DND-41 (cell line): ENCODE measurements at places on chromosomes 5 and 9.

GRCh38 chr9:1184146-1184545 lies 134.0 kb downstream of the DMRT2 start:
- no peaks in the 10 kb centered on the region for H3K27me3 ChIP-seq
- H3K27ac ChIP-seq: no peak overlapping the region
- no peak for DNase-seq

GRCh38 chr5:148125641-148126040 lies 42.7 kb upstream of the SPINK14 start:
- no peaks in the 10 kb centered on the region for H3K36me3 ChIP-seq
- H3K4me3 ChIP-seq: no peak overlapping the region
- no peaks in the 10 kb centered on the region for H3K4me1 ChIP-seq
- DNase-seq: no peak

DNA sequence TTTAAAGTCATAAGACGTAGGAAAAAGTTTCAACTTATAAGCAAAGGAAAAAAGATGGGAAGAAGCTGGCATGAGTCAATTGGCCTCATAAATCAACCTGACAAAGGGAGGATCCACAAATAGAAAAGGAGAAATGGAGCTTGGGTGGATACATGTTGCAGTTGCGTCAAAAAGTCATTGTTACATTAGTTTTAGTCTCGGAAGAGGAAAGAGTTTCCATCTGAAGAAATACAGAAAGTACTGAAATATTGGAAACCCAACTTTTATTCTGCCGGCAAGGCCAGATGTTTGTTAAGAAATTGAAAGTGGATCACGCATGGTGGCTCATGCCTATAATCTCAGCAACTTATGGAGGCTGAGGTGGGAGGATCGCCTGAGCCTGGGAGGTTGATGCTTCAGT lies 11.3 kb upstream of the TIMD4 start:
- H3K27me3 ChIP-seq: no peaks in the 10 kb centered on the region
- H3K36me3 ChIP-seq: no peaks in the 10 kb centered on the region
- no peak overlapping the region for H3K4me3 ChIP-seq
- no peak for DNase-seq
- H3K4me1 ChIP-seq: no peaks in the 10 kb centered on the region

DNA sequence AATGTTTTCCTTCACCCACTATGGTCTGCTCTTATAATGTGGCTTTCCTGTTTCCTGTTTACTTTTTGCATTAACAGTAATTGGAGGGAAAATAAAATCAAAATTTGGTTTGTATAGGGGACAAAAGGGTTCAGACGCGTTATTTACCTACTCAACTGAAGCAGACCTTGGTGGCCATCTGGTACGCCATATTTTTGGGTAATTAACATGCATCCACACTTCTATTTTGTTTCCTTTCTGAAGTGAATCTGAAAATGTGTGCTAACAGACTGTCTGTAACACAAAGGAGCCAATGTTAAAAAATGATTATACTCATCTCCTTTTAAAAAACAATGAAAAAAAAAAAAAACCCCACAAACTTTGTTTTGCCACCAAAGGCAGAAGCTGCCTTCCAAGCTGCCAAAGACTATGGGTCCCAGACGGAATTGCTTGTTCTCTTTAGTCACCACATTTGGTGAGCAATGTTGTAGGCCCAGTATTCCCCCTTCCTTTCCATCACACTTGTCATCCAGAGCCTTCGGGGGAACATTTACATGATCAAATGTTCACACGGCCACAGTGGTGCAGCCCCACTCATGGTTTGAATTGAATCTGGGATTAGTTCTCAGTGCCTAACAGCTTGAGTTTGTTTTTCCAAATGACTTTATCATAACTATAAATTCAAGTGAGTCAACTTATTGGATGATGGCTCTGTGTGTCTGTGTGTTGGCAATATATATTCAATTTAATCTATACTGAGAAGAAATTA lies 323.7 kb upstream of the CD180 start:
- H3K4me1 ChIP-seq: peaks cover 27% of the 10 kb centered on the region
- no peak overlapping the region for H3K4me3 ChIP-seq
- no peaks in the 10 kb centered on the region for H3K36me3 ChIP-seq
- H3K27ac ChIP-seq: peak overlapping the region; percentile 68

GRCh38 chr9:98989036-98990000 lies 45.6 kb downstream of the COL15A1 start:
- no peak overlapping the region for H3K27ac ChIP-seq
- H3K27me3 ChIP-seq: no peaks in the 10 kb centered on the region
- DNase-seq: no peak
- H3K4me1 ChIP-seq: no peaks in the 10 kb centered on the region

DNA sequence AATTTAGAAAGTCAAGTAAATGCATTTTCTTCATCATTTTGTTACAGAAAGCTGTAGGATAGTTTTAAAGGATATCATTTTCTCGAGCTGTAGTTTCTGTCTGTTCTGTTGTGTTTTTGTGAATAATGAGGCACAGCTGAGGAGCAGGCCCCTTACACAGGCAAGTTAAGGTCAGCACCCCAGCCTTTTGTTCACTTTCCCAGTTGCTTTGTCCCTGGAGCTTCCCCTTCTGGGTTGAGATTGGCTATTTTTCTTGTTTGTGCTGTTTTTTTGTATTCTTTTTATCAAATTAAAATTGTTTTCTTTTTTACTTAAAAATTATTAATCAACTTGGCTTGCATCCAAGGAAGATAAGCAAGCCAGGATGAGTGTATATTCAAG lies 213.8 kb upstream of the ACTBL2 start:
- H3K36me3 ChIP-seq: no peaks in the 10 kb centered on the region
- H3K4me3 ChIP-seq: no peak overlapping the region
- no peak for DNase-seq
- H3K27ac ChIP-seq: no peak overlapping the region
- H3K4me1 ChIP-seq: no peaks in the 10 kb centered on the region

DNA sequence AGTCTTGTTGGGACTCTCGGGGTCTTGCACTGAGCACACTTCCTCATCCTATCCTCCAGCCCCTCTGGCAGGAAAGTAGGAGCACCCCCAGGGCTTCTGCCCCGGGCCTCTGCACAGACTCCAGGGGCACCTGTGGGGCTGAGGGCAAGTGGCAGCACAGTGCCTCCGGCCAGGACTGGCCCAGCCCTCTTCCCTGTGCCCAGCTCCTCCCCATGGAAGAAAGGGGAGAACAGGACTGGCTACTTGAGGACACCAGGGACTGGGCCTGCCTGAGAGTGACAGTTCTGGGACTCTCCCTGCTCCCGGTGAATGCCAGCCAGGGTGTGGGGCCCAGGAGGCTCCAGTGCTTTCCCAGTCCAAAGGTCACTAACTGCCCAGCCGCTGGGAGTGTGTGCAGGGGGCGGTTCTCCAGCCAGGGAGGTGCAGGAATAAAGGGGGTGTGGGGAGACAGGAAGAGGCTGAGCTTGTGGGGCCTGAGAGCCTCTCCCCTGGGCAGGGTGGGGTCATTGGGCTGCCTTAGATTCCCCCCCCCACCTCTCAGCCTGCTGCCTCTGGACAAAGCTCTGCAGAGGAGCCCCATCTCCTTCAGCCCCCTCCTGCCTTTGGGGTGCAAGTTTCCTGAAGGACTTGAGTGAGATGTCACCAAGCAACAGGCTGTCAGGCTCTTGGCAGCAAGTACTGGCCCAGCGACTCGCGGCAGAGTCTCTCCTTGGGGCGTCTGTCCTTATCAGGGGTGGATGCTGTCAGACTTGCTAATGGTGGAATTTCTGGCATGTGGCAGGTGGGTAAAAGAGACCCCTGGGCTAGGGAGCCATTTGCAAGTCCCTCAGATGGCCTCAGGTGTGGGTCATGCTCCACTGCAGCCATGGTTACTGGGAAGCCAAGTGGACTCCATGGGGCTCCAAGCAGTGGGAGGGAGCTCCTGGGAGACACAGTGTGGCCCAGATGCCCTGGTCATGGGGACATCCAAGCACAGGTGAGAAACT lies 19.1 kb upstream of the JADE2 start:
- H3K27me3 ChIP-seq: no peaks in the 10 kb centered on the region
- H3K36me3 ChIP-seq: no peaks in the 10 kb centered on the region
- no peak for DNase-seq

DNA sequence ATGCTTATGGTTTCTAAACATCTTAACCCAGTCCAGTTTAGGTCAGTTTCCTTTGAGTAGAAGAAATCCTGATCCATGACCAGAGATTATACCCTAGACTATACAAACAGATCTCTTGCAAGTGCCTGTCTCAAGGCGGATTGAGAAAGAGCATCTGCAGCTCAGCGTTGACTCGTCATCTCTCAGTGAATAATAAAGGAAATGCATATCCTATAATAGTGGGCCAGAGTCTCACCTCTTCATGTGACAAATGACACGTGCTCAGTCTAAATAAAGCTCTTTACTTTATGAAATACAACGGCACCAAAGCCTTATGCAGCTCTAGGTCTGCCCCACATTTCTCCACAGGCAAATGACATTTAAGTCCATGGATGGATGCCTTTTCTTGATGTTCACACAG lies 179.4 kb upstream of the NR3C1 start:
- no peaks in the 10 kb centered on the region for H3K36me3 ChIP-seq
- peak overlapping the region; percentile 70 for H3K27ac ChIP-seq
- peaks cover 44% of the 10 kb centered on the region for H3K4me1 ChIP-seq
- H3K4me3 ChIP-seq: no peak overlapping the region

DNA sequence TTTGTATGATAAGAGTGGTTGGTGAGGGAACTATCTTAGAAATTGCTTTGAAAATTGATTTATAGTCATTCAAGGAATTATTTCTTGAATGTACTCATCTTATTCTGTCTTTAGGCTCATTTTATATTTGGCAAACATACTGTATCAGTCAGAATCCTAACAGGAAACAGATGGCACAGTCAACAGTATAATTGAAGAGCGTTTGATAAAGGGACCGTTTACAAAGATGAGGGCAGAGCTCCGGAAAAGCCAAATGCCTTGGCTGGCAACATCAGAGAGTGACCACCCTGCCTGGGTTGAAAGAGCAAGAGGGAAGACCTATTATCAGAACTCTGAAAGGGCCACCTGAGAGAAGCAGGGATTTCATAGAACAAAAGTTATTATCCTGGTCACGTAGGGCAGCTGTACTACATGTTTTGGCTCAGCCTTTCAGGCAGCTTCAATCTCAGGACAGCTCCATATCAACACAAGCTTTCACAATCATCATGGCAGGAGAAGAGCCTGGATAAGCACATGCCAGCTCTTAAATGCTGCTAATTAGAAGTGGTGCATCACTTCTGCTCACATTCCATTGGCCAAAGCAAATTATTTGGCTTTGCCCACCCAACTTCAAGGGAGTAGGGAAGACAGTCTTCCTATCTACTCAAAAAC lies 47.2 kb upstream of the ARL15 start:
- DNase-seq: no peak
- H3K27ac ChIP-seq: no peak overlapping the region
- H3K27me3 ChIP-seq: peaks cover 3% of the 10 kb centered on the region
- no peaks in the 10 kb centered on the region for H3K36me3 ChIP-seq
- H3K4me3 ChIP-seq: no peak overlapping the region
- no peaks in the 10 kb centered on the region for H3K4me1 ChIP-seq

DNA sequence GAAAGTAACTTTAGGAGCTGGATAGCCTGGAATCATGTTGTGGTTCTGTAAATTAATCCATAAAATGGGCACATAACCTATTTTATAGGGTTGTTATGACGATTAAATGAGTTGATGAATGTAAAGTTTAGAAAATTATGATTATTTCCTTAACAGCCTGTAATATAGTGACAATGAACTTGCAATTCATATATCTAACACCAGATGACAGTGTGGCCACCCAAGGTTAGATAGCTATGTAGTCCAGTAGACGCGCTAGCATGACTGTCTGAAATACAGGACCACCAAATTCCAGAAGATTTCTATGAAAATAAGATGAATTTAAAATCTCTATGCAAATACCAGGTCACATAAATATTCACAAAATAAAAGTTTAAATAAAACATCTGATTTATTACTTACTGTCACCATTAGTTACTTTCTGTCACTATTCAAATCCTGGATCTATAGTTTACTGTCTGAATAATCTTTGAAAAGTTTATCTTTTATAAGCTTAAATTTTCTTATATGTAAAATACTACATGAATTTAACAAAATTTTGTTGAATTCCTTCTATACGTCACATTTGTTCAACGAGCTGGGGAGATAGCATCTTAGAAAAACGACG lies 26.1 kb upstream of the MACIR start:
- H3K27me3 ChIP-seq: no peaks in the 10 kb centered on the region
